ENCODE measurements at places on chromosomes 4 and X. TPM values are rescaled to one million over a fixed set of nuclear protein-coding genes. Genes with fewer than 3 reads are reported as not detected.

NXF3 gene
- total RNA-seq, result not detected

HGFAC gene
- not detected for total RNA-seq

PHOX2B gene
- total RNA-seq, result not detected

NCAPG gene
- 46.3 TPM for total RNA-seq

USP26 gene
- not detected for total RNA-seq

DNA sequence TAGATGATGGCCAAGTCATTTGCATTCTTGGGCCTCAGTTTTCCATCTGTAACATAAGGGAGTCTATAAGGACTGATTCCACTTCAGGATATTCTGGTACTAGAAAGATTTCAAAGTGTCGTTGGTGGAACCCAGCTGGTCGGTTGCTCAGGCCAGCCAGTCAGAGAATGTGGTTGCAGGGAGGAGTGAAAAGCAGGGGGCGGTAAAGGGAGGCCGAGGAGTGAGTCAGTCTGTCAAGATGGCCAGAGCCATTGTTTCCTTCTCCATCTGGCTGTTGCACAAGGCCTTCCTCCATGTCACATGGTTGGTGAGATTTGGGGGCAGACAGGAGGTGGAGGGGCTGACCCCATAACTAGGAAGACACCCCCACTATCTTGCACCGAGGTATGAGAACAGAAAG lies 38.2 kb downstream of the STARD8 start:
- H3K4me3 ChIP-seq, result no peak overlapping the region
- H3K27ac ChIP-seq, result no peak overlapping the region
- H3K27me3 ChIP-seq, result no peaks in the 10 kb centered on the region
- DNase-seq, result no peak

DNA sequence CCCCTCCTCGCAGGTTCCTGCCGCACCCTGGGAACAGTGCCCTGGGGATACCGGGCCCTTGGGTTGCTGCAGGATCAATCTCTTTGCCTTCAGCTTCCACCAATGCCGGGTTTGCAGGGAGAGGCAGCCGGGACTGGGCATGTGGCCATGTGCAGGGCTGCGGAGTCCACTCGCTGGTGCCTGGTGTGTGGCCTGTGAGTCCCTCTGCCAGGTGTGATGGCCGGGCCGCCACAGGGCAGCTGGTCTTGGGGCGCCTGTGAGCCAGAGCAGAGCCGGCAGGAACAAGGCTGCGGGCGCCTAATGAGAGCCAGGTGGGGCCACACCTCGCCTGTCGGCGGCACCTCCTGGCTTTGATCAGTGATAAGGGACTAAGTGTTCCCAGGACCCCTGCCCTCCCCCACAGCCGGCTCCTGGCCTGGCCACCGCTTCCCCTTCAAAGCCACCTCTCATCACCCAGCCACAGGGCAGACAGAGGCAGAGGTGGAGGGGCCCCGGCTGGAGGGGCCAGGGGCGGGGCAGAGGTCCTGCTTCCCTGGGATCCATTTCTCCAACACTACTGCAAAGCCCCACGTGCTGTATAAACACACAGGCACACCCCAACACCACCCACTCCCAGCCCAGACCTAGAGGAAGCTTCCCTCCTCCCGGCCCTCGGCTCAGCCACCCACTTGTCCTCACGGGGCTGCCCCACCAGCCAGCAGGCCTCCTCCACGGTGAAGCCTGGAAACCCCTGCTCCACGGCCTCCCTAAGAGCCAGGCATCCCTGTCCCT lies 132.7 kb downstream of the CPZ start:
- no peak overlapping the region for H3K27ac ChIP-seq
- H3K4me3 ChIP-seq, result no peak overlapping the region
- no peaks in the 10 kb centered on the region for H3K27me3 ChIP-seq
- DNase-seq, result no peak
- H3K4me1 ChIP-seq, result no peaks in the 10 kb centered on the region

DNA sequence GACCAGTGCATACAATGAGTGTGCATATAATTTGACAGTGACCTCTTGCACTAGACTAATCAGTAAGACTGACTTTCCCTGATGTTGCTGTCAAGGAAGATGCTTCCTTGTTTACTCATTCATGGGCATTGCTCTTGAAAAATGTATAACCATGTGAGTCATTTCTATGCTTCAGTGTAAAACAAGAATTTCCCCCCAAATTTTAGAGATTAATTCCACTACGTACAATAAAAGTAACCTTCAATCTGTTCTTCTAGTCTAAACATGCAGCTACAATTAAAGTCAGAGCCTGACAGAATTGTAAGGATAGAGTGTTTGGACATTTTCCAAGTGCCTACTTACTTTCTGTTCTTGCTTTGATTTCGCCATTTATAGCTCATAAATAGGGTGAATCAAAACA lies 935.7 kb downstream of the RAPGEF2 start:
- H3K27ac ChIP-seq, result no peak overlapping the region
- H3K4me3 ChIP-seq, result no peak overlapping the region
- H3K36me3 ChIP-seq, result no peaks in the 10 kb centered on the region
- no peaks in the 10 kb centered on the region for H3K27me3 ChIP-seq
- H3K4me1 ChIP-seq, result no peaks in the 10 kb centered on the region

DNA sequence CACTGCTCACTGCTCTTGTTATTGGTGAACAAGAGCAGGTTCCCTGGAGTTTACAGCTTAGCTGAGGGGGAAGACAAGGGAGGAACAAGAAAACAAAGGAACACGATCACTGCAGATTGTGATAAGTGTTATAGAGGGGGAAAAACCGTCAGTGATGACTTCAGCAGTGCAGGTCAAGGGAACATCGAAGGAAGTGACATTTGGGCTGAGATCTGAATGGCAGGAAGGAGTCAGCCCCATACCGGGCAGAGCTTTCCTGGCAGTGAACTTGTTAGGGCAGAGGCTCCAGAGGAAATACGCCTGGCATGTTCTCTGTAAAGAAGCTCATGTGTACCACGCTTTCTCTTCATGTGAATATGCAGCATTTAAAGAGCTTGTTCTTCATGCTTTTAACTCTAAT lies 78.1 kb downstream of the LDB2 start:
- H3K36me3 ChIP-seq, result no peaks in the 10 kb centered on the region
- no peak for DNase-seq
- H3K4me1 ChIP-seq, result no peaks in the 10 kb centered on the region
- H3K4me3 ChIP-seq, result no peak overlapping the region
- no peak overlapping the region for H3K27ac ChIP-seq

All from Karpas-422 (cell line).